Stimulated activated CD8-positive, alpha-beta memory T cell treated with anti-CD3 and anti-CD28 coated beads, Interleukin-4, amount 100 ng/mL, for 1 hour (primary cell): ENCODE measurements at places on chromosomes 1 and 21.

DNA sequence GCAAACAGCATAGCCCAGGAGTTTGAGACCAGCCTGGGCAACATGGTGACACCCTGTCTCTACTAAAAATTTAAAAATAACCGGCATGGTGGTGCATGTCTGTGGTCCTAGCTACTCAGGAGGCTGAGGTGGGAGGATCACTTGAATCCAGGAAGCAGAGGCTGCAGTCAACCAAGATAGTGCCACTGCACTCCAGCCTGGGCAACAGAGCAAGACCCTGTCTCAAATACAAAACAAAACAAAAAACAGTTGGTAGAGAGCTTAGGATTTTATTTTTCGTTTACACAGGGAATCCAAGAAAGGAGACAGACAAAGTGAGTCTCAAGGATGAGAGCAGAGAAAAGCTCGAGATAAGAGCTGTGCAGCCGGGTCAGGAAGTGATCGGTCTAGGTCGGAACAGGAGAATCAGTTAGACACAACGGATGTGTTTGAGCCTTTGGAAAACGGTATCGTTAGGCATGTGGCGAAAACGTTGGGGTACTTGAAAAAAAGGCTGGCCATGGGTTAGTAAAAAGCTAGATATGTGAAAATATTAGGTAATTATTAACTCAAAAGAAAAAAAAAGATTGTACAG lies 1.7 kb upstream of the MIB2 start:
- no peak for DNase-seq

- no peak for DNase-seq
Measured at GRCh38 chr1:78003882-78004718, 639 bp upstream of the DNAJB4 start.

GRCh38 chr1:8386247-8386646 lies 68.3 kb downstream of the SLC45A1 start:
- no peak for DNase-seq

DNA sequence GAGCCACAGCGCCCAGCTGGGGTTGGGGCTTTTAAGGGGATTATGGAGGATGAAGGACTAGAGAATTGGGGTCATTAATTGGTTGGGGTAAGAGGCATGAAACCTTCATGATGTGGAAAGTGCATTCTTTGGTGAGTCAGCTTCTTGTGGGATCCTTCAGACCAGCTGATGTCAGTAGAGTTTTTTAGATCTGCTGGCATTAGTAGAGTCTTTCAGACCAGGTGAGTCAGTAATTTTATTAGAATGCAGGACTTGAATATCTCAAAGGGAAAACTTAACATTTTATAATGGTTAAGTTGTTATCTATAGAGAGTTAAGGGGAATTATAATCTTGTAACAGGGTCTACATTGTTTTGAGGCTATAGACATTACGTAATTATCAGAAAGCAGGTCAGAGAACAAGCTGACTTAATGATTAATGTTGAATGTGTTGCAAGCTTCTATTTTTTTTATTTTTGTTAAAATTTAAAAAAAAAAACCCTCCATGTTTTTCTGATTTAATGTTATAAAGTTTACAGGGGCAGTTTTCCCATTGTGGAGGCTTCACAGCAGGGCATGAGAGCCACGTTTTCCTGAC lies 160.9 kb upstream of the FMN2 start:
- no peak for DNase-seq

GRCh38 chr1:240597153-240597745 lies 14.7 kb downstream of the GREM2 start:
- DNase-seq = no peak

DNA sequence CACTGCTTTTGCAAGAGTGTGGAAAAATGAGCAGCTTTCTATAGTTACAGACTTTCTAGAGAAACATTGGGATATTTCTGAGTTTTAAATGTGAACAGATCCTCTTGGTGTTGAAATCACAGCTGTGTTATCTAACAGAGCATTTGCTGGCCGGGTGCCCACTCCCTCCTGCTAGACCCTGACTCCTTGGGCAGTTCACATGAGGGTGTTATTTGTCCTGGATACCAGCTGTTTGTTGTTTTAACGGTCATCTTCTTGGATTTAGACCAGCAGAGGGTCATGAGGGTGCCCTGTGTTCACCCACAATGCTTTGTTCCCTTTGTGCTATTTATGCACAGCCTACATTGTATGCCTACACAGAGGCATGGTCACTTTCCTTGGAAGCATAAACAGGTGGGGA lies 67.1 kb downstream of the CENPF start:
- no peak for DNase-seq

- DNase-seq = no peak
Measured at GRCh38 chr1:37726751-37727585, 34.7 kb downstream of the CDCA8 start.
